Hematopoietic multipotent progenitor cell (in vitro differentiated cells): ENCODE measurements at places on chromosomes 13 and 19.

GRCh38 chr19:18468517-18468916 is 30.6 kb upstream of the ISYNA1 start:
- DNase-seq: no peak

DNA sequence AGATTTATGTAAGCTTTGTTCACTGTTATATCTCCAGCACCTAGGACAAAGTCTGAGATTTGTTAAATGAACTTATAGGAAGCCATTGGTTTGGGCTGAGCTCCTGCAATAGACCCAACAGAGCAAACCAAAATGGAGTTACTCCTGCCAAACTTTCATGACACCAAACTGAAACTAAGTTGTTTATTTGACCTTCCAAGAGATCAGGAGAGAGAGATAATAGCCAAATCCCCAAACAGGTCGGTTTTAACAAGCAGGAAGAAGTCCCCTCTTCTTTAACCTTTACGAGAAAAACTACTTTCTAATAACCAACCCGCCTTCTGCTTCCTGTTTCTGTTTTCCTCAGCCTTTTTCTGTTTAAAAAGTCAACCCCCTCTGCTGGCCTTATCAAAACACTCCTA is 54.9 kb upstream of the ATP12A start:
- DNase-seq: no peak

DNA sequence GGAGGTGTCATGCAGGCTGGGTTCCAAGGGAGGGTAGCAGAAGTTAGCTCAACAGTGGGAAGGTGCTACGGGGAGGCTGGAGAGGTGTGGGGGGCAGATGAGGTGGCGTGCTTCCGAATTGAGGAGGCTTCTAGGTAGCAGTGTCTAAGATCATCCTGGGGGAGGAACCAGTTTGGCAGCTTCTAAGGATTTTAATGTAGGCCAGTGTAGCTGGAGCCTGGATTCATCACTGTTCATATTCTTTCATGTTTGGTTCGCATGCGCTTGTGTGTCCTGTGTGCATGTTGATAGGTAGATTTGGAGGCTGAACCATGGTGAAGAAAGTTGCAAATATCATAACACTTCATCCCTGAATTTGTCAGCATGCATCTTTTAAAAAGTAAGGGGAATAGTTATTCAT is 86.7 kb downstream of the GPR12 start:
- no peak for DNase-seq

GRCh38 chr13:95530178-95530577 is 22.3 kb upstream of the CLDN10 start:
- no peak for DNase-seq

DNA sequence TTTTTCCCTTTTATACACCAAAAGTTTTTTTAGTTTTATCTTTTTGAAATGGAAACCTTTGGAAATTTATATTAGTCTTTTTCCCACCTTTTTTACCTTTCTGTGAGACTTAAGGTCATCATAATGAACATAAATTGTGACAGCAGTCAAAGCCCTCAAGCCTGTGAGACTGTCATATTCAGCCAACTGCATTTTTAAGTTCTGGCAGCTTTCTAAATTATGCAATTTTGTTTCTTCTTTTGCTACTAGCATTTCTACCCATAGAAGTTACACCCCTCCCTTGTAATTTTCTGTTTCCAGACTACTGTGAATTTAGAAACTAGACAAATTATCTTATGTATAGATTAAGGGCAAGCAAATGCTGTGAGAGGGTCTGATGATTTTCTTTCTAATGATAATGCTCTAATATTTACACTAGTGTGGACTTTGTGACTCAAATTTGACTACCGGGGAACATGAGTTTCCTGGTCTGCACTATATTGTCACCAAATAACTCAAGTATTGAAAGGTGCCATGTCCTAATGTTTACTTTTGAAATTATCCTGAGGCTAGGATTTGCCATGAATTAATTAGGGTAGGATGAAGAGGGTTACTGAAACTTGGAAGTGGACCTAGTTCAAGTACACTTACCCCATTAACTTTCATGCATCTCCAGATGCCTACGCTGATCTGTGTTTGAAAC is 43.7 kb downstream of the FRY start:
- no peak for DNase-seq

DNA sequence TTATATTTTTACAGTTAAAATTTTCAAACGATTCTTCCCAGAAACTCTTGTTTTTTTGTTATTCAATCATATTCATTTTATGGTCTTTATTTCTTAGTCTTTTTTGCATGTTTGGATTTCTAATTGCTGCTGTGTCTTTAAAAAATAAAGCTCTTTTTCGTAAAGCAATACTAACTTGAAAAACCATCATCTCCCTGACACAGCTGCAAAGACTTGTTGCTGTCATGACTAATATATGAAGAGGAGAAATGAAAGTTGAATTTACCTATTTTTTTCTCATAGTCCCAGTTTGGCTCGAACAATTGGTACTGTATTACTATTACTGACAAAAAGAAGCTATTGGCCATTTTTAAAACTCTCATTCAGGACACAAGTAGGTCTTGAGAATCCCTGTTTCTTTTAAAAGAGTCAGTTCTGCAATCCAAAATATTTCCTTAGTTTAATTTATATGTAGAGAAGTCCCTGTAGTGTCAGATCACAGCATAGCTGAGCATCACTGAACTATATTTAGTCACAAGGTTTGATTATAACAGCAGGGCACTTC is 12.1 kb upstream of the SPART start:
- DNase-seq: no peak

DNA sequence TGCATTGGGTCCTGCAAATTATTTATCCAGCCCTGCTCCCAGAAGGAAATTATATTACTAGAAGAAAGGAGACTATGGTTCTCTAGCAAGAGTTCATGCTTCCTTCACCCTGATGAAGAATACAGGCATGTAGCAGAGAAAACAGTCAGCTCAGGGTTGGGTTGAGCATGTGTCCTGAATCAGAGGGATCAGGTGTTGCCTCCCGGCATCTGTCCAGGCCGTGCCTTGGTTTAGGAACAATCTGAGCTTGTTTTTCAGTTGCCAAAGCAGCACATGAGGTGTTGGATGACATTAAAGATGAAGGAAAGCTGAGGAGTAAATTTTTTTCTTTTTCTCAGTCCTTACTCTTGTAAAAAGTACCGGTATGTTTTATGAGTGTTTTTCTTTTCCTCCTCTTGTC is 62.0 kb downstream of the KL start:
- no peak for DNase-seq

DNA sequence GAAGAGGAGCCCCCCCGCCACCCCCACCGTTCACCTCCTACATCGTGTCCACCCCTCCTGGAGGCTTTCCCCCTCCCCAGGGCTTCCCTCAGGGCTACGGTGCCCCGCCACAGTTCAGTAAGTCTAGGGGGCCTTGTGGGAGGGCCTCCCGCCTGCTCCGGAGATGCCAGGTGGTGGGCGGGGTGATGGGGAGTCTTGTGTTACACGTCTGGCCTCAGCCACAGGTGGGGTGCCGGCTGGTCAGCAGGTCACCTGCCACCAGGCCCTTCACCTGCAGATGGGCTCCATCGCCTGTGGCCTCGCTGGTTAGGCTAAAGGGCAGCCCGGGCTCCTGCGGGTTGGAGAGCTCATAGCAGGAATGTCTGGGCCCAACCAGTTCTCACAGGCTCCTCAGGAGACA is 8.0 kb upstream of the RPS15 start:
- DNase-seq: no peak

DNA sequence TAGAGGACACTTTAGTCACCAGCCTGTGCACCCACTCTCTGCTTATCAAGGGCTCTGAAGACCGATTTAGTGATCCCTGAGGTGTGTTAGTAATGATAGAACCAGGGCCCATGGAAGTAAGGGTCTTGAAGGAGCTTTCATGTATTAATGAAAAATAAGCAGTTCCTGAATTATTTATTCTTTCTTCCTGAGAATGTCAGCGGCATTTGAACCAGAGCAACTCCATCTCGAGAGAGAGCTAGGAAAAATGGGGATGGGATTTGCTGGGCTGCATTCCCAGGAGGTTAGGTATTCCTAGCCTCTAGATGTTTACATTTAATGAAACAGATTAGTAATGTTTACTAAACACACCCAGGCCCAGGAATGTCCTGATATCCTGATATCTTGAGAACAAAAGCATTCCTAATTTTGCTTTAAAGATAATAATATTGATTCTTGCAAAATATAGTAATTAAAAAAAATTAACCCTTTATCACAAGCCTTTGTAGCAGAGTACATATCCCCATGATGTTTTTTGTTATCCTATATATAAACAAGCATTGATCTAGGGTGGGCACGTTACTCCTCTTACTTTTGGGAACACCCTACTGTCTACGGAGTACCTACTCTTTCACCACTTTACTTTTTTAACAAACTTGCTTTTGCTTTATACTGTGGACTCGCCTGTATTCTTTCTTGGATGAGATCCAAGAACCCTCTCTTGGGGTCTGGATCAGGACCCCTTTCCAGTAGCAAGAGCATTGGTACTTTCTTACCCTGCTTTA is 63.1 kb downstream of the COG3 start:
- no peak for DNase-seq

DNA sequence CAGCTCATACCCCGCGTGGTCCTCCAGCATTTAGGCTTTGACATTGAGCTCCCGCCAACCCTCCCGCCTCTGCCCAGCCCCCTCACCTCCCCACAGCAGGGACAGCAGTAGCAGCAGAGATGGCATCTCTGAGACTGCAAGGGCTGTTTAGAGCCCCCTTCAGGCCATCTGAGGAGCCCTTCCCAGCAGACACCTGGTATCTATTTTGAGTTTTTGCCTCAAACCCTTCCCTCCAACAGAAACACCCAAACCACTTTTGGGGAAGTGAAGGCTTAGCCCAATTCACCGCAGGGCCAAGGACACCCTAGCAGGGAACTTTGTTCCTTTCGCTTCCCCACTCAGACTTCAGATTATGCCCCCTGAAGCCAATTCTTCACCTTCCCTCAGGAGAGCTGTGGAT is 6.3 kb upstream of the ZNF175 start:
- no peak for DNase-seq

DNA sequence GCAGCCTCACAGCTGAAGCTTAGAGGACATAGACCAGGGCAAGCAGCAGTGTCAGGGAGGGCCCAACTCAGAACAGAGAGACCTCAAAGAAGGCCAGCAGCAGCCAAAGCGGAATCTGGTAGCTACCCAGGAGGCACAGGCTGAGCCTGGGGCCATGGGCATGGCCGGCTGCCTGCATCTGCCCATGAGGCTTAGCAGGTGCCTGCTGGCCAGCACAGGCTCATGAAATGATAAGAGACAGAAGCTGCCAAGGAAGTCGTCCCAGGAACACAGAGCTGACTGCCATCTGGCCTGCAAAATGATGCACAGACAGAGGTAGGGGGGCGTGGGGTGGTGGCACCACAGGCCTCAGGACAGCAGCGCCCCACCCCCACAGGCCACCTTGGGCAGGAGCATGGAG is 29.2 kb downstream of the TUBA3C start:
- DNase-seq: no peak

DNA sequence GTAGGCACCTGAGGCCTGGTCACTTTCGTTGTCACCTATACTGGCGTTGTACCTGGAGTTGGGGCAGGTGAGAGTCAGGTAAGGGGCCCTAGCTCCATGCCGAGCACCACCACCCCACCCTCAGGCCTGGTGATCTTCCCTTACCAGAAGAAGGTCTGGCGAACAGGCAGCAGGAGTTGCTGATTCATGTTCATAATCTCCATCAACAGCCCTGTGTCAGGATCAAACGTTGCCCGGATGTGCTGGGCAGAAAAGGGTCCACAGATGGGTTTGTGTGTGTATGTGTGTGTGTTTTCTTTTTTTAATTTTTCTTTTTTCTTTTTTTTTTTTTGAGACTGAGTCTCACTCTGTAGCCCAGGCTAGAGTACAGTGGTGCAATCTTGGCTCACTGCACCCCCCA is 14.3 kb downstream of the MAN2B1 start:
- no peak for DNase-seq

GRCh38 chr13:40662866-40663265 is 3.6 kb downstream of the FOXO1 start:
- no peak for DNase-seq

DNA sequence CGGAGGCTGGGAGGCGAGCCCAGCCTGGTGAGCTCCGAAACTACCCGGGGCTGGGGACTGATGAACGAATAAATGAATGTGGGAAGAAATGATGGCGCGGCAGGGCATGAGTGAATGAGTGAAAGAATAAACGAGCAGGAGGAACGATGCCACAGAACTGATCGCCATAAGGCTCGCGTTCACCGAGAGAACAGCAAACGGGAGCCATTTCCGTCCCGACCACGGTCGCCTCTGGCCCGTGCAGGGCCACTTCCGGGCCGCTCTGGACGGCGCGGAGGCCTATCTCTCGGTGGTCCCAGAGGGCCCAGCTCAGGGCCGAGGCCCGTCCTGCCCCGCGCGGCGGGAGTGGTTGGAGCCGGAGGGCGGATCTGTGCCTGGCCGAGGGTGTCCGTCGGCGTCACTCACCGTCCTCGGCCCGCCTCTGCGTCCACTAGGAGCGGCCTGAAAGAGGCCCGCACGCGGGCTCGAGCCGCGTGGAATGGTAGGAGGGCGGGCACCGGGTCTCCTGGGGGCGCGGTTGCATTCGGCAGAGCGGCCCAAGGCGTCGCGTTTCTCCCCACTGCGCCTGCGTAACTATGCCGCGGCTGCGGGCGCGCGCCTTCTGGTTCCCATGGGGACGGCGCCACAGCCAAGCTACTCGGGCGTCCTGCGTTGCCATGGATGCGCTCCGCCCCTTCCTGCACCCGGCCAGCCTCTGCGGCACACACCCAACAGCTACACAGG is at the start of gene ZNF497:
Gene ZNF497, minus strand, starts transcription at position 480 of the 723 bp plus-strand sequence. CDS start 5,116 bp downstream, outside the sequence.
- peak; percentile 94 for DNase-seq

DNA sequence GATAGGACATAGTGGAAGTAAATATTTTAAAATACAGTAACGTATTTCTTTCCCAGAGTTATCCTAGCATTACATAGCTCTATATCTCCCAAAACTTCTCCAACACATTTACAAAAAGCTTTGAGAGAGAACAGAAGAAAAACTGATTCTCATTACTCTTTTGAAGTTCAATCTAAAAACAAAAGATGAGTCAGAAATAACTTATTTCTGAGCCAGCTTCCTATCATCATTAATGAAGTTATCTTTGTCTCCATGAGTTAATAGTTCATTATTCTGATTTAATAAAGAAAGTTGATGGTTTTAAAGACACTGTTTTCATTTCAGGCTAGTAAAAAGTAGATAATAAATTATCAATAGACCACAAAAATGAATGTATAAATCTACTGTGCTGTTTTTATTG is 446.7 kb upstream of the SPRY2 start:
- DNase-seq: no peak

DNA sequence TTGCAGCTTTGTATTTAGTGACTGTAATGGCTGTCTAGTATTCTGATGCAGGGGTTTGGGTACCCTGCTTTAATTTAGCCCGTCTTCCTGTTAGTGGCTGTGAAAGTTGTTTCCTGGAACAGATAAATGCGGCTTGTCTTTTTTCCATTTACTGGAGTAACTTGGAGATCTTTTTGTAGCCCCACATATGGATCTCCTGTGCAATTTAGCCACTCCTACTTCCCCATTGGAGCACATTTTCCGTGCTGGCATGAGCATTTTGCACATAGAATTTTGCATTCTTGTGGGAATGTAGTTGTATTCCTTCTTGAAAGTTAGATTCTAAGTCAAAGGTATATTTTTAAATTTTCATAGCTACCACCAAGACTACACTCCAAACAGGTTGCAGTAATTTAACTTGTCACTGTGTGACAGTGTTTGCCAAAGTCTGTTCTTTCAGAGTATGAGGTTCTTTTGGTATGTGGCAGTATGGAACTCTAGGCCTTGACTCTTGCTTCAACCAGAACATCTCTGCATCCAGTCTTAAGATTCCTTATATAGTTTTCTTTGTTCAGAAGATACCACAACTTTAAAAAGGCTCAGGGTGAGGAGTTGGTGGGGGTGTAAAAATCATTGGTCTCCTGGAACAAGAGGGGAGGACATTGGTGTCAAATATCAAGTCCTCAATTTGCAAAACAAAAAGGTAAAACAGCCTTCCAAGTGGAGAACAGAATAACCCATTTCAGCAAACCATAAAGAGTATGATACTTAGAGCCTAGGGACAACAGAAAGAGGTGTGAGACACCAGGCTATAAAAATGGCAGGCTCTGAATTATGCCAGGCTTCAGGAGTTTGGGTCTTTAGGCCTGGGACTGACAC is 21.1 kb upstream of the CCDC97 start:
- no peak for DNase-seq
